Stimulated activated CD8-positive, alpha-beta memory T cell treated with anti-CD3 and anti-CD28 coated beads, Interleukin-12 subunit alpha, Interleukin-12 subunit beta, amount 100 ng/mL, for 4 hours (primary cell): ENCODE measurements at places on chromosomes 11 and 22.

- no peak for DNase-seq
Measured at GRCh38 chr11:36500315-36500721, 9.8 kb downstream of the TRAF6 start.

GRCh38 chr11:80074837-80075236 is 634.0 kb upstream of the TENM4 start:
- no peak for DNase-seq

DNA sequence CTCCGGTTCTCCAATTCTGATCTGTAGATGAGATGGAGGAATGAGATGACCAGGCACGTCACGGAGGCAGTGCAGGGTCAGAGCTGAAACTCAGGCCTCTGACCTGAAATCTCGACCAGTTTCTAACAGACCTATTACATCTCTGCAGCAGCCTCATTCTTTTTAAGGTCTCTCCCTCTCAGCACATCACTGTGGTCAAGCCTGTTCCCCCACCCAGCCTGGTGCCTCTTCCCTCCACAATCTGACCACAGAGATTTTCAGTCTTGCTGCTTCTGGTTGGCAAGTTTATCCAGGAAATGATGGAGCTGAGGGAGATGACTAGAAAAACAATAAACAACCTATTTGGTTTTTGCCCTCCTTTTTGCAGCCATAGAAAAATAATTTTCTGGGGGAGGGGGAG is 9.5 kb downstream of the GRAMD1B start:
- no peak for DNase-seq

- DNase-seq = no peak
Measured at GRCh38 chr22:38213319-38213989, 11.7 kb downstream of the MAFF start.

GRCh38 chr22:17919276-17920144 is 104.9 kb downstream of the MICAL3 start:
- DNase-seq = no peak
